Breast epithelium (tissue), 4 donors: ENCODE measurements at places on chromosomes 13 and 19. TPM values are rescaled to one million over a fixed set of nuclear protein-coding genes. Genes with fewer than 3 reads are reported as not detected.

- H3K27ac ChIP-seq, result peak overlapping the region; percentile 8
- no peaks in the 10 kb centered on the region for H3K27me3 ChIP-seq
- H3K4me1 ChIP-seq, result no peaks in the 10 kb centered on the region
- H3K4me3 ChIP-seq, result no peak overlapping the region
These were observed 69.0 kb upstream of the NPAS1 start for GRCh38 chr19:46950526-46951170.

GRCh38 chr13:100542826-100543156 lies 45.8 kb downstream of the GGACT start:
- no peak overlapping the region for H3K27ac ChIP-seq
- H3K27me3 ChIP-seq, result no peaks in the 10 kb centered on the region
- no peaks in the 10 kb centered on the region for H3K4me1 ChIP-seq
- H3K36me3 ChIP-seq, result no peaks in the 10 kb centered on the region
- DNase-seq, result no peak
- H3K4me3 ChIP-seq, result no peak overlapping the region

GRCh38 chr19:2231621-2232221 lies 4.4 kb downstream of the PLEKHJ1 start:
- H3K4me3 ChIP-seq, result no peak overlapping the region
- peaks cover 8% of the 10 kb centered on the region for H3K4me1 ChIP-seq
- no peaks in the 10 kb centered on the region for H3K27me3 ChIP-seq
- no peak for DNase-seq
- H3K36me3 ChIP-seq, result no peaks in the 10 kb centered on the region

DNA sequence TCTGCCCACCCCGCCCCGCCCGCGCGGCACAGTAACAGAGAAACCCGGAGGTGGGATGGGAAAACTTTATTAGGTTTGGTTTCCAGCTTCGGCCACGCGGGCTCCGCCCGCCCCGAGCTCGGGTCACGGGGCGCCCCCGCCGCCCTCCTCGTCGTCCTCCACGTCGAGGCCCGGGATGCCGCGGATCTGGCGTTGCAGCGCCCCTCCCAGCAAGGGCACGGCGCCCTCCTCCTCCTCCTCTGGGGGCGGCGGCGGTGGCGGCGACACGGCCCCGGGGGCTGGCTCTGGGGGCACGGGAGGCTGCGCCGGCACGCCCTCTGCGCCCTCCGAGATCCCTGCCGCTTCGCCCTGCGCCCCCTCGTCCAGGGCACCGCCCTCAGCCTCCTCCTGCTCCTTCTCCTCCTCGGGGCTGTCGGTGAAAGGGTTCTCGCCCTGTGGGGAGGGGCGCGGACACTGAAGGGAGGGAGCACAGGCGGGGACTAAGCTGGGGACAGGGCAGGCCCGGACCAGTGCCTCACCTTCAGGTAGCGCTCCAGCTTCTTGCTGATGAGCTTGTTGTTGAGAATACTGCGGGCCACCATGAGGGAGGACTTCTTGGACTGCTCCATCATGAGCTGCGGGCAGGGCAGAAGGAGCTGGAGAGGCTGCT lies 536 bp upstream of the AKAP8 start:
- peak overlapping the region; percentile 99 for H3K27ac ChIP-seq
- no peaks in the 10 kb centered on the region for H3K36me3 ChIP-seq
- no peaks in the 10 kb centered on the region for H3K27me3 ChIP-seq
- H3K4me1 ChIP-seq, result peaks cover 21% of the 10 kb centered on the region
- peak overlapping the region; percentile 93 for H3K4me3 ChIP-seq

DNA sequence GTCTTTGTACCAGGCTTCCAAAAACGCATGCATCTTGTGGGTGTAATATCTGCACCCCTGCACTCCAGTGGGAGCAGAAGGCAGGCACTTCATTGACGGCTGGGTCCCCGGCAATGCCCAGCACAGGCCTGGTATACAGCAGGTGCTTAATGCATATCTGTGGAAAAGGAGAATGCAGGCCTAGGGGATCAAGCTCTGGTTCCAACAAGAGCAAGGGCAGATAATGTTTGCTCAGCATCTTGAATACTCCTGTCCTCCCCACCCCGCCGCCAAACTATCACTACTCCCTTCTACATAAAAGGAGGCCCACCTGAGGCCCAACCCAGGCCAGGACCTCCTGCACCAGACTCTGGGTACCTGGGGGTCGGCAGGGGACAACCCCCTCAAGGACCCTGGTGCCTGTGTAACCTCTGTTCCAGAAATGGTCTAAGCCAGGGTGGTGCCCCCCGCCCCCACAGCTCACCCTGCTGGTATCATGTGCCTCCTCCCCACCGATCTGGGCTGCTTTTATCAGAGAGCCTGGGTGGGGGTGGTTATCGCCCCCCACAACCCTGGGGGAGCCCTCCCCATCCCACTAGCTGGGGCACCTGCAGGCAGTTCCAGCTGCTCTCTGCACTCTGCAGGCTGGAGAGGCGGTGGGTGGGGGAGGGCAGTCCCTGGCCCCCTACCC lies 4.8 kb downstream of the KLF16 start:
- DNase-seq, result no peak
- no peaks in the 10 kb centered on the region for H3K27me3 ChIP-seq
- H3K4me3 ChIP-seq, result no peak overlapping the region
- H3K4me1 ChIP-seq, result peaks cover 42% of the 10 kb centered on the region
- no peaks in the 10 kb centered on the region for H3K36me3 ChIP-seq
- peak overlapping the region; percentile 93 for H3K27ac ChIP-seq

Gene ZNF345
- 8.6 TPM for total RNA-seq

Gene CNMD
- total RNA-seq, result 0.96 TPM

- H3K4me1 ChIP-seq, result no peaks in the 10 kb centered on the region
- no peak overlapping the region for H3K27ac ChIP-seq
- H3K27me3 ChIP-seq, result no peaks in the 10 kb centered on the region
- no peak for DNase-seq
These were observed 174.5 kb downstream of the USP12 start for GRCh38 chr13:26996965-26997752.

Gene GJB6
- not detected for total RNA-seq

DNA sequence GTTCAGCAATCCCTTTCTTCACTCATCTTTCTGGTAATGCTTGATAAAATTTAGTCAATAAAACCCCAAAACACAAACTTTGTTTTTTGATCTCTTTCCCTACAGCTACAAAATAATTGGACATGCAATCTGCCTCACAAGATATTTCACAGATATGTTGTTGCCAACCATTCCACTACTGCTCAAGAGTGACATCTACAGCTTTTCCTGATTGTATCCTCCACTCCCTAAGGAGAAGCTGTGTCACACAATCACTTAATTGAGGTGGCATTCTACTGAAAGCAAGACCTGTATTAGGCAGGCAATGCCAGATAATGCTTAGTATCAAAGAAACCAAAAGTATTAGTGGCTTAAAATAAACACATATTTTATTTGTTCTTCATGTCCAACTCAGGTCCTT lies 1646.2 kb upstream of the SPRY2 start:
- H3K4me3 ChIP-seq, result no peak overlapping the region
- H3K36me3 ChIP-seq, result no peaks in the 10 kb centered on the region
- no peaks in the 10 kb centered on the region for H3K27me3 ChIP-seq
- H3K4me1 ChIP-seq, result no peaks in the 10 kb centered on the region

Gene LRFN3
- total RNA-seq, result 5.4 TPM

DNA sequence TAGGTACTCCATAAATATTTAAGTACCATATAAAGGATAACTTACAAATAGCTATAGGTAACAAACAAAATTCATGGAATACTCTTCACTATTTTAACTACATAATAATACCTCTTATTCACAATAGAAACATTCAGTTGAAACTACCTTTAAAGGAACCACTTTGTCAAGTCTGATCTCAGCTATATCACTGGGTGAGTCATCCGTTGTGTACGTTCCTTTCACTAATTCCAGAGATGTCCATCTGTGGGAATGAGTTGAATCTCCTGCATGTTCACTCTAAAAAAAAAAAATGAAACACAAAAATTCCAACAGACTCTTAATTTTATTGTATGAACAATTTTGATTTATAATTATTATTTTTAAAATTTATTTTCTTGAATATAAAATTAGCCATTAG lies 149.4 kb upstream of the FBXL3 start:
- no peak for DNase-seq
- no peaks in the 10 kb centered on the region for H3K4me1 ChIP-seq
- peaks cover 12% of the 10 kb centered on the region for H3K36me3 ChIP-seq
- H3K4me3 ChIP-seq, result no peak overlapping the region
- H3K27ac ChIP-seq, result no peak overlapping the region
- no peaks in the 10 kb centered on the region for H3K27me3 ChIP-seq

DNA sequence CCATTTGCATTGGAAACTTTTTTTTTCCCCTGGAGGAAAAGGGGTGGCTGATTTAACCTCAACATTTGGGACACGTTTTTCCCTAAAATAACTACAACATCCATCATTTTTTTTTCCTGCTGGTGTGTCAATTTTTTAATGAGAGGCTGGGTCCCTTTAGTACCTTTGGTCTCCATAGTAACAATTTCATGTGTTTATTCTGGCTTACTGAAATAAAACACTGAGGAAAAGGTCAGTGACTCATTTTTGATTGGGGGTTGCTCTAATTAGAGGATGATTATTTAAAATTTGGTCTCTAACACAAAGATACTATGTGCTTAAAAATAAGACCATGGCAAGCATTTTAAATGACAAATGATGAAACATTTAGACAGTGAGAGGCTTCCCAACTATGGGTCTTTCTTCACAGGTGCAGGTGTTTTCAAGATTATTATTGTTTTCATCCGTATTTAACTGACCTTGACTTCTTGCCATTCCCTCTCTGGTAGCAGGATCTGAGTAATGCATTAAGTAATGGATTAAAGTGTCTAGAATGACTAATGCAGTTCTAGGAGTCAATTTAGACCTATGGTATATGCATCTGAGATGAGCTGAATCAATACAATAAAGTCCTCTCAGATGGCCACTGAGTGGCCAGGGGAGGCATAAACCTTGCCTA lies 406.4 kb downstream of the KCNRG start:
- DNase-seq, result no peak
- H3K4me3 ChIP-seq, result no peak overlapping the region
- H3K36me3 ChIP-seq, result no peaks in the 10 kb centered on the region
- H3K4me1 ChIP-seq, result no peaks in the 10 kb centered on the region
- no peak overlapping the region for H3K27ac ChIP-seq

Gene ZNF221
- total RNA-seq, result 11.7 TPM

Gene NOTCH3
- total RNA-seq, result 36.4 TPM

Gene PRKD2
- total RNA-seq, result 36.7 TPM

DNA sequence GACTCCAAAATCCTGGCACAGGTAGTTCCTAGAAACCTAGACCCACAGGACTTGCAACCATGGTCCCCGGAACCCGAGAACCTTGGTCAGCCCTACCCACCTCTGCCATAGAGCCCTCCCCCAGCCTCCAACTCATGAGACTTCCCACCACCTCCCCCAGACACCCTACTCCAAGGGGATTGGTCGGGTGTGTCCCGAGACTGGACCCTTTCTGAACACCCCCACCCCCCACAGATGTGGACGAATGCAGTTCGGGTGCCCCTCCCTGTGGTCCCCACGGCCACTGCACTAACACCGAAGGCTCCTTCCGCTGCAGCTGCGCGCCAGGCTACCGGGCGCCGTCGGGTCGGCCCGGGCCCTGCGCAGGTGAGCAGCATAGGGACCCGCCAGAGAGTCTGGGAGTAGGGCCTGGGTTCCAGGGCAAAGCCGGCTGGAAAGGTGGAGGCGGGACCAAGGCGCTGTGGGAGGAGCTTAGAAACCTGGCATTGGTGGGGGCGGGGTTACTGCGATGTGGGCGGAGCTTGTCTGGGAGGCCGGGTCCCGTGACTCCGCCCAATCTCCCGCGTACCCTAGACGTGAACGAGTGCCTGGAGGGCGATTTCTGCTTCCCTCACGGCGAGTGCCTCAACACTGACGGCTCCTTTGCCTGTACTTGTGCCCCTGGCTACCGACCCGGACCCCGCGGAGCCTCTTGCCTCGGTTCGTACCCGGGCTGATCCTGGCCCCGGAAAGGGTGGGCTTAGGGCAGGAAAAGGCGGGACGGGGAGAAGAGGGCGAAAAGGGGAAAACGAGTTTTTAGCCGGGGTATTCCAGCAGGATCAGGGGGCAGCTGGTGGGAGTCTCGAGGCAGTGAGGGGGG lies 11.9 kb downstream of the LTBP4 start:
- peak overlapping the region; percentile 87 for H3K27ac ChIP-seq
- no peaks in the 10 kb centered on the region for H3K36me3 ChIP-seq
- no peaks in the 10 kb centered on the region for H3K27me3 ChIP-seq
- no peak for DNase-seq
- peak overlapping the region; percentile 54 for H3K4me3 ChIP-seq
- H3K4me1 ChIP-seq, result peaks cover 3% of the 10 kb centered on the region

DNA sequence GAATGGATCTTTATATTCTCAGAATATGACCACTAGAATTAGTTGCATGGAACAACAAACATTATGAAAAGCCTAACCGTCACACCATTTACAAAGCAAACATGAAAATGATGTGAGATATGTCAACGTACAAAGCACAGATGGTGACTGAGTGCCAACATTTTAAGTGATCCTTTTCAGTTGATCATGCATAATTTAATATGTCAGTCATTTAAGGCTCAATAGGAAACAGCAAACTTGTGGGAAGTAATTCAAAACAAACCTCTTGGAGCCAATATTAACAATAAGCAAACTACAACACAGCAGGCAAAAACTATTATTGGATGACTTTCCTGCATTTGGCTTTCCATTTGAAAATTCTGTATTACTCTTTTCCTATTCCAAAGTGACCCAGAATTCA lies 277.6 kb downstream of the SLITRK6 start:
- H3K27ac ChIP-seq, result no peak overlapping the region
- no peak overlapping the region for H3K4me3 ChIP-seq
- no peaks in the 10 kb centered on the region for H3K36me3 ChIP-seq

GRCh38 chr19:12802267-12803106 lies 618 bp downstream of the THSD8 start:
- peak overlapping the region; percentile 96 for H3K4me3 ChIP-seq
- no peaks in the 10 kb centered on the region for H3K36me3 ChIP-seq
- no peak for DNase-seq
- no peaks in the 10 kb centered on the region for H3K27me3 ChIP-seq

- no peak for DNase-seq
- H3K27ac ChIP-seq, result peak overlapping the region; percentile 90
- no peaks in the 10 kb centered on the region for H3K36me3 ChIP-seq
- H3K4me1 ChIP-seq, result peaks cover 6% of the 10 kb centered on the region
These were observed 474.0 kb downstream of the FOXO1 start for GRCh38 chr13:40192452-40192851.

DNA sequence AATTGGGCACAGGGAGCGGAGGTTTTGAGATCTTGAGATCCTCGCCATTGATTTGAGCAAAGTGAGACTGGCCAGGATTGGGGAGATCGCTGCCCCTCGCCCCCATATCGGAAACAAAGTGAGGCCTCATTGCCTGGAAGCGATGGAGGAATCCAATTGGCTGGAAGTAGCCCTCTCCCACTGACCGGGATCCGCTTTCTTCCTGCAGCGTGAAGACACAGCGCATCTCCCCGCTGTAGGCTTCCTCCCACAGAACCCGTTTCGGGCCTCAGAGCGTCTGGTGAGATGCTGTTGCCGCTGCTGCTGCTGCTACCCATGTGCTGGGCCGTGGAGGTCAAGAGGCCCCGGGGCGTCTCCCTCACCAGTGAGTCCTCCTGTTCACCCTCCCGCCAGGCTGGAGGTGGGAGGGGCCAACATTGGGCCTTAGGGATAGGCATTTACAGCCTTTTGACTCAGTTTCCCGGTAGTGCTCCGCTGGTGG lies 438 bp downstream of the PRKCSH start:
- H3K4me1 ChIP-seq, result peaks cover 10% of the 10 kb centered on the region
- no peaks in the 10 kb centered on the region for H3K27me3 ChIP-seq
- no peaks in the 10 kb centered on the region for H3K36me3 ChIP-seq
- H3K27ac ChIP-seq, result peak overlapping the region; percentile 37
- no peak for DNase-seq

Gene GNG8
- total RNA-seq, result not detected
